ENCODE measurements at places on chromosomes 11 and 22. TPM values are rescaled to one million over a fixed set of nuclear protein-coding genes. Genes with fewer than 3 reads are reported as not detected.

Gene TLCD5
- total RNA-seq, result 4.9 TPM

Gene MRGPRX4
- not detected for total RNA-seq

Gene APOL5
- total RNA-seq, result not detected

Gene OR2D2
- total RNA-seq, result not detected

Gene PNPLA3
- not detected for total RNA-seq

Gene FJX1
- total RNA-seq, result 11.2 TPM

Gene FGF4
- not detected for total RNA-seq

Gene STARD10
- 22.1 TPM for total RNA-seq

Gene DEFB108B
- total RNA-seq, result not detected

Gene SNU13
- 103 TPM for total RNA-seq

Gene TIMP3
- total RNA-seq, result 654 TPM

Gene ZNF214
- 1.0 TPM for total RNA-seq

Gene CCDC89
- 1.3 TPM for total RNA-seq

Gene NAALAD2
- 1.3 TPM for total RNA-seq

Gene SCN4B
- 9.8 TPM for total RNA-seq

Gene SCGB1A1
- total RNA-seq, result not detected

Gene BATF2
- total RNA-seq, result 1.8 TPM

Gene PRODH
- total RNA-seq, result 3.4 TPM

Gene SIPA1
- total RNA-seq, result 62.9 TPM

Gene OR9I1
- total RNA-seq, result not detected

Gene SHISAL1
- 9.8 TPM for total RNA-seq

Gene TESMIN
- 0.93 TPM for total RNA-seq

Gene TCN1
- not detected for total RNA-seq

Gene KBTBD3
- 8.3 TPM for total RNA-seq

Gene GSTT4
- not detected for total RNA-seq

Gene MRGPRX2
- total RNA-seq, result 0.10 TPM

Gene OR5AL1
- total RNA-seq, result not detected

Gene THRSP
- total RNA-seq, result not detected

Gene SYT9
- 0.10 TPM for total RNA-seq

Measured in posterior vena cava (tissue), 2 donors.